ENCODE measurements at places on chromosomes 4 and X.

GRCh38 chrX:118528071-118528737 lies 32.6 kb downstream of the DOCK11 start:
- DNase-seq = peak; percentile 28

GRCh38 chr4:113837397-113837796 lies 75.9 kb upstream of the CAMK2D start:
- no peak for DNase-seq

GRCh38 chrX:22969411-22969810 lies 30.3 kb upstream of the DDX53 start:
- DNase-seq = no peak

DNA sequence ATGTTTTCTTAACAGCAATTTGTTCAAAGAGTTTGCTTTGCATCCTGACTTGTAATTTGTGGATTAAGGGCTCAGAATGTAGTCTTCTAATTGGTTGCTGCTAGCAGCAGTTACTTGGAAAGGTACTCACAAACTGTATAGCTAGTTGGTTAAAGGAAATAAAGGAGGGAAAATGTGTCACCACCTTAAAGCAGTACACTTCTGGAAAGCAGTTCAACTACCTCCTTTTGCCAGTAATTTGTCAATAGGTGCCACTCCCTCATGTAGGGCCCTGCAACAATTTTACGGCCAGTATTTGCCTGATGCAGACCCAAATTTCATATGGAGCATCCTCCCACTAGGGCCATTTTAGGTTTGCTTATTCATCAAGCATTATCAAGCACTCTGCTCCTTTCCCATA lies 20.8 kb downstream of the AMOT start:
- DNase-seq = no peak

DNA sequence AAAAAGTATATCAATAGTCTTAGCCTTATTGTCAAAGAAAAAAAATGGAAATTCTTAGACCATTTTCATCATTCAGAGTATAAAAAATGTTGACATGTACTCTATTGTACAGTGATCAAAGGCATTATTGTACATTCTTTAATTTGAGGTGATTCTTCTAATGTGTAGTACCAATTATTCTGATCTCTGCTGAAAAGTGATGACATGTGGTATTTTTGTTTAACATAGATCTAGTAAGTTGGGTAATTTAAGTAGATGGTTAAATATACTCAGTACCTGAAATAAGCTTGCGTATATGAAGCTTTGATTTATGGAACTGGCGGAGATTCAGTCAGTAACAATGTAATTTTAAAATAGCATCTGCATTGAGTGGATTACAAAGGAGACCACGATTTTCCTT lies 5.1 kb downstream of the TENM3 start:
- DNase-seq = no peak

DNA sequence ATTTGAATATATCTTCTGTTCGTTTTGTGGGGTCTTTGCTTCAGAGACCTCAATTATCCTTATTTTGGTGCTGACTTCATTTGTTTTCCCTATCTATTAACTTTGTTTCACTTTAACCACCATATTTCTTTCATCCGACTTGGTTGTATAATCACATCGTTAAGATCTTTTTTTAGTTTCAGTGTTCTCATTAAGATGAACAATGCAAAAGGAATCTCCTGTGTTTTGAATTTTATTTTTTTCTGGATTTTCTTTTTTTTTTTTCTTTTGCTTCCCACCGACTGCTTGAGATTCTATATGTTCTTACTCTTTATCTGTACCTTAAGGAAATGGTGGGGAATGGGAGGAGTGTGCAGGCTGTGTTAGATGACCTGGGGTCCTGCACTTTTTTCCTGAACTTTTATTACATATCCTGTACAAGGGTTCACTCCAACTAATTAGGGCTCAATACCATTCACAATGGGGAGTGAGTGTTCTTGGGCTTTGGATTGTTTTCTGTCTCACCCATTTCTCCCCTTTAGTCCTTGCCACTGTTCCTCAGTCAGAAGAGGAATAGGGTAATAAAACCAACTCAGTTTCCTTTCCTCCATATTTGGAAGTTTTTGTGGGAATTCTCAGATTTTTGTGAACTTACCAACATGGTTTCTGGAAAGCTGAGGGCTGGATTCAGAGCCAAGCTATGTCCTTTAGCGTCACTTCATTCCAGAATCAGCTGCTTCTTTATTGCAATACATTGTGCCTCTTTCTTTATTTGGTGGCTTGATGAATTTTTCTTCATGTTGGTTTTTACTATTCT lies 43.2 kb upstream of the BMPR1B start:
- DNase-seq = no peak

DNA sequence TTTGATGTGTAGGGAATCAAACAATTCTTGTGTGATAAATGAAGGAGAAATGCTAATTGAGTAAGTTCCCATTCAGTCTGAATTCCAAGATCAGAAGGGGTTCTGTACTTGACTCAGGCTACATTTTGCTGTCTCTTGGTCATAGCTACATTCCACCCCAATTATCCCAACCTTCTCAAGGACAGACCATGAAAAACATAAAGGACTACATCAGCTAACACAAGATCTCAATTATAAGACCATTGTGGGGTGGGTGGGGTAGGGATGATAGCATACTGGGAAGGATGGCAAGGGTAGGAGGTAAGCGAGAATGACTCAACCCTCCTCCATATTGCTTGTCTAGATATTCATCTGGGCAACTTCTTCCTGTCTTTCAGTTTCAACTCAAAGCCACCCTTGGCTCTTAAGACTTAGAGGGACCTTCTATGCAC lies 87.4 kb upstream of the ETNPPL start:
- DNase-seq = no peak

- DNase-seq = no peak
These were observed 60.1 kb downstream of the TSC22D3 start for GRCh38 chrX:107715331-107716117.

- no peak for DNase-seq
These were observed 227.0 kb downstream of the MAGEB17 start for GRCh38 chrX:16394290-16394689.

DNA sequence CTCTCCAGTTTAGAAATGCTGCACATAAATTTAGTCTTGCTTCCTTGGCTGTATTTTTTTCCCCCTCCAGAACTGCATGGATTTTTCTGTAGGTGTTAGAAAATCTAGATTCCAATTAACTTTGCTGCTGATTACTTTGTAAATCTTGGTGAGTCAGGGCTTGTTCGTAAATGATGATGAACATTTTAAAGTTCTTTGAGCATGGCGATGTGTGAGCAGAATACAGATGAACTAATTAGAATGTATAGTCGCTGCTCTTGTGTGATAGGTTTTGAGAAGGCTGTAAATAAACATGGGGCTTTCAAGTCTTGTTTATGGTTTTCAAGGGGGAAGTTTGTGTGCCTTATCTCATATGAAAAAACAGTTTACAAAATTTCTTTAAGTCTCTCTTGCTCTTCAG lies 23.3 kb downstream of the LIMCH1 start:
- DNase-seq = no peak

DNA sequence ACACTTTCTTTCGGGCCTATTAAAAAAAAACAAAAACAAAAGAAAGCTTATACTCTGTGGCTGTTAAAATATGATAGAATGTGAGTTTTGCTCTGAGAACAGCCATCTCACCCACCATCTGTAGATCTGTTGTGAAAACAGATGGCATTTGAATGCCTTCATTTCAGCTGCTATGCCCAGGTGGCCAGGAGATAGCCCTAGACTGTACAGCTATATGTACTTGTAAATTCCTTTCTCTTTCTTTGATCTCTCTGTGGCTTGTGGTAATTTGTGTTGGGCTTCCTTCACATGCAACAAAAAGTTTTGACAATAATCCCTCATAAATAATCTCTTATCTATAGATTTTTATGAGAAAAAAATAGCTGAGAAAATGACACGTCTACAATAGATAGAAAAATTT lies 38.1 kb downstream of the PNPLA4 start:
- no peak for DNase-seq

DNA sequence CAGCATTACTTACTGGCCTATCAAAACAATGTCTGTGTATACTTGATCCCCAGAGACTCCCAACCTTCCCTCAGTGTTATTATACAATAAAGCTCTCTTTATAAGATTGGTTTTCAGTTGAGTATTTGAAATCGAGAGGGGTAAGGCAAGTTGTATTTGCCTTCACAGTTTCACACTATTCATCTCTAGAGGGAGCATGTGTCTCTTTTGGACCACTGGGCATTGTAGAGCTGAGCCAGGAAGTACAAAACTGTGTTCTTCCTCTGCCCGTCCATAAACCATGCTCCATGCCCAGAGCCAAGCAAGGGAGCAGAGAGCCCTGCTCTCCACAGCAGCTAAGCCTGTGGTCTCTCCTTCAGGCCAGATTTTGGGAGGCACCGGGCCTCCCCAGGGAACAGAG lies 61.5 kb upstream of the HHIP start:
- DNase-seq = no peak

DNA sequence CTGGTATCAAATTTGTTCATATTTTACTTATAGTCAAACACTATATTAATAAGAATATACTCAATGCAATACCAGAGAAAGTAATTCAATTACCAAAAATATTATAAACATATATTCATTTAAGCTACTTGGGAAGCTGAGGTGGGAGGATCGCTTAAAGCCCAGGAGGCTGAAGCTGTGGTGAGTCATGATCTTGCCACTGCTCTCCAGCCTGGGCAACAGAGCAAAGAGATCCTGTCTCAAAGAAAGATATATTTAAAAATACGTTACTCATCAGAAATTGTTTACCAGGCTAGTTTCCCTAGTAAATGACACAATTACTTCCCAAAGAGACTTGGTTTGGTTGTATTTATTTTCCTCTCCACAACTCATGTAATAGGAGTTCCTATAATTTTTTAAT lies 433.6 kb downstream of the GASK1B start:
- no peak for DNase-seq

DNA sequence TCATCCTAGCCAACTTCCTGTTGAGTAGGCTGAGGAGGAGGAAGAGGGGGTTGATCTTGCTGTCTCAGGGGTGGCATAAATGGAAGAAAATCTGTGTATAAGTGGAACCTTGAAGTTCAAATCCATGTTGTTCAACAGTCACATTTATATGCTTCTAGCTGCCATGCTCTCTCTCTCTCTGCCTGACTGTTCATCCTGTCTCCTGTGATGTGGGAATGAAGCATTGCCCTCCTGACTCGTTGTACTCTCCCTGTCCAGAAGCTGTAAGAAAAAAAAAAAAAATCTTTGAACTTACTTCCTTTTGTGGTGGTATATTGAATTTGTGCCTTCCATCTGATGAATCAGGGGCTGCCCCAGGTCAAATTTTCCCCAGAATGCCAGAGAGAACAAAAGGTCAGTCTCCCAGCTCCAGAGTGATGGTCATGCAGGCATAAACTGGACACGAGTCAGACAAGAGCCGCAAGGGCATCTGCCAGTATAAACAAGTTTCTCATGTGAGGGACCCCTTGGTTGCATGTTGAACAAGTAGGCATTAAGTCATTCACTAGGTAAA lies 257.0 kb downstream of the IDS start:
- no peak for DNase-seq

- no peak for DNase-seq
These were observed 55.3 kb downstream of the MBNL3 start for GRCh38 chrX:132433551-132433950.

GRCh38 chr4:183599284-183599683 lies 59.7 kb downstream of the RWDD4 start:
- no peak for DNase-seq

DNA sequence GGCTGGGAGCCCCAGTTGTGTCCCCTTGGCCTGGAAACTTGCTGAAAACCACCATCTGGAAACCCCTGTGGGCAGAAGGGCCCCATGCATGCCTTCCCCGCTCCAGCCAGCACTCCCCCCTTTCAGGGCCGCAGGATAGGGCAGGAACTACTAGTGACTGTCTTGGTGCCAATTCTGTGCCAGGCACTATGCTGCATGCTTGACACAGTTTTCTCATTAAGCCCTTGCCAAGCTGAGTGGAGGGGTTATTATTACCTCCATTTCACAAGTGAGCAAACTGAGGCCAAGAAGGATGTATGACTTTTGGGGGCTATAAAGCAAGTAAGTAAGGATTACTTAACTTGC lies 73.6 kb upstream of the PJA1 start:
- DNase-seq = no peak

GRCh38 chrX:41300758-41301437 lies 33.1 kb upstream of the DDX3X start:
- DNase-seq = no peak

GRCh38 chrX:20639115-20639514 lies 372.4 kb upstream of the RPS6KA3 start:
- no peak for DNase-seq

DNA sequence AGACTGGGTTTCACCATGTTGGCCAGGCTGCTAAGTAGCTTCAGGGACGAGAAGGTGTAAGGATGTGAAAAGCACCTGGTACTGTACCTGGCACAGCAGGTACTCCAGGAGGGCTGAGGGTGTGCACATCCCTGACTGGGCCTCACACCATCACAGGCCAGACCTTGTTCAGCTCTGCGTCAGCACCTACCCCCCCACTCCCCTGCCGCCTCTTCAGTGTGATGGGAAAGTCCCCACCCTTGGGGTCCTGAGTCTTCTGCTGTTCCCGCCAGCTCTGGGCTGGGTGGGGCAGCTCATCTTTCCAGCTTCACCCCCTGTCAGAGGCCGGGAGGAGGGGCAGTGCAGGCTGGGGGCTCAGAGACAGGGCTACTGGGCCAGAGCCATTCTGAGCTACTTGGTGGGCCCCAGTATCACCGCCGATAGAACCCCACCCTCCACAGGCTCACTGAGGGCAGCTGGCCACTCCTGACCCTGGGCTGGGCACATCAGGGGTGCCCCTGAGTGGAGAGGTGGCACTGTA lies 6.7 kb upstream of the SH3BP2 start:
- peak; percentile 69 for DNase-seq

DNA sequence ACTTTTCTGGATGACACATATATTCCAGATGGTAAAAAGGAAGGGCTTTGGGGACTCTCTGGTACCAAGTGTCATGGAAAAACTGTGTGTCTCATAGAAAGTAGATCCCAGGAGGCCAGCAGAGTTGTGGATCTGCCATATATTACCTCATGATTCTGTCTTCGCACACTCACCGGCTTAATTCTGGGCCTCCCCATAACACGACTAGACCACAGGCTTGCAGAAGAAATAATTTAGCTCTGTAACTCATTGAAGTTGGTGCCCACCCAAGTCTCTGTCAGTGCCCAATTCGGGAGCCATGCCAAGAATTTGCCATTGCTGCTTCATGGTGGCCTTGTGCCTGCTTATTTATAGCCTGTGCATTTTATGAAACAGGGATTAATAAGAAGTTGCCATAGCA lies 104.5 kb downstream of the AR start:
- no peak for DNase-seq

DNA sequence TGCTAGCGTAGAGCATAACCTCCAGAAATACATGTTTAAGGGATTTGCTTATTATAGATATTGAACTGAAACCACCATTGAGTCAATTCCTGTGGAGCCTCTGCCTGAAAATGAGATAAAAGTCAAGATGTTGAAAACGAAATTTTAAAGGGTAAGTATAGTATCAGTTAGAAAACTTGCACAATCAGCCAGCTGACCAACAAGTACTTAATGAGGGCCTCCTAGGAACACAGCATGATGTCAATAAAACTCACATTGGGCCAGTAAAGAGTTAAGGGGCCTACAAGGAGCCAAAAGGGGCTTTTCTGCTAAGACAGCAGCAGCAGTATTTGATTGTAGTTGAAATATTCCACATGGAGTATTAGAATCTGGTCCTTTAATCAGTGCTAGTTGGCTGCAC lies 314.1 kb upstream of the PPARGC1A start:
- no peak for DNase-seq

All from stimulated activated CD4-positive, alpha-beta T cell treated with anti-CD3 and anti-CD28 coated beads, Interleukin-1b, Interleukin-23, amount 100 ng/mL, for 4 hours (primary cell).